NCI-H1694 treated with DMSO at 0.1 percent for 48 hours (cell line): ENCODE measurements at places on chromosomes 2 and 18.

DNA sequence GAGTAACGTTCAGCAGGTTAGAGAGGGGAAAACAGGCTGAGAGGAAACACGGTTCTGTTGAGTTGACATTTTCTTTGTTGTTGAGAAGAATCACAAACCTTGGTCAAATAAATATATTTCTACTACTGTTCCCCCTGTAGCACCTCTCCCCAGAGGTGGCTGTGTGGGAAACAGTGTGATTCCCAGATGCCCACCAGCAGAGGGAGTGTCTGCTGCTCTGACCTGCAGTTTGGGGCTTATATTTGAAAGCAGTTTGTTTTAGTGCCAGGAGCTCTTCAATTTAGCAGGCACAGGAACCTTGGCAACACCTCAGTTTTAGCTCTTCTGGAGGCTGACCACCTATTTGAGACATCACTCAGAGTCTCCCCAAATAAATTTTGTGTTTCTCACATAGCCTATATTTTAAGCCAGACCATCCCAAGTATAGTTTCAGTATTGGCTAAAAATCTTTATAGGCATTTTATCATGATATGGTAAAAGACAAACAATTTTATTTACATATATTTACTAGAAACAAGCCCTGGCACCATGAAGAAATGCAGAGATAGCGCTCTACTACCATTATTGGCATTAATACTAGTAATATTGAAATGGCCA is 75.7 kb downstream of the PIK3C3 start:
- DNase-seq, result peak; percentile 22

- no peak for DNase-seq
Measured at GRCh38 chr2:148965623-148966437, 72.7 kb upstream of the LYPD6B start.

DNA sequence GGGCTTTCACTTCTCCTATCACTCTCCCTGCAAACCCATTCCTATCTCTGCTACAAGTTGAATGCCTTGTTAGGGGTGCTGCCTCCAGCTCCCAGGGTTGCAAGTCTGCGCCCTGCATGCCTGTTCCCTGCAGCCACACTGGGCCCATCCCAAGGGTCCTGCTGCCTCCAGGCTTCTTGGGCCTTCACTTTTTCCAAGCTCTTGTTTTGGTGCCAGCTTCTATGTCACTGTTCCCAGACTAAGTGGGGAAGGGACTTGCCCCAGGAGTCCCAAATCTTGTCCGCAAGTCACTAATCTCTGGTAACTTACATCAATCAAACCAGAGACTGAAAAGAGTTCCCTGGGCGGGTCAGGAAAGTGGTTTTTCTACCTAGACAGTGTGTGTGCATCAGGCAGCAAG is 65.4 kb downstream of the ZCCHC2 start:
- no peak for DNase-seq

DNA sequence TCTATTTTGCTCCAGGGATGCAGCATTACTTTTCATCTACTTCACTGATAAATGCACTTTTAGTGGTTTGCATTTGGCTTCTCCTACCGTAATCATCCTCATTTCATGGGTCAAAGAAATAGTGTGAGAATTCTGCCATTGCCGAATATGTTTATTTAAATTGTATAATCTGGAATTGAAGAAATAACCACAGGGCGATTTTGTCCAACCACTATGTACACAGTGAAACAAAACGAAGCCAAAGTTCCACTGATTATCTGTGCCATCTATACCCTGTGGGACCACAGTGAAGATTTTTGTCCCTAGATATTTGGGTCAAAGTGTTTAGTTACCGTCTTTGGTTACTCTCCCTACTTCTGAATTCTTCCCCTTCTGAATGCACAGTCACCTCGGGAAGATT is 888.6 kb upstream of the NRXN1 start:
- DNase-seq, result no peak

DNA sequence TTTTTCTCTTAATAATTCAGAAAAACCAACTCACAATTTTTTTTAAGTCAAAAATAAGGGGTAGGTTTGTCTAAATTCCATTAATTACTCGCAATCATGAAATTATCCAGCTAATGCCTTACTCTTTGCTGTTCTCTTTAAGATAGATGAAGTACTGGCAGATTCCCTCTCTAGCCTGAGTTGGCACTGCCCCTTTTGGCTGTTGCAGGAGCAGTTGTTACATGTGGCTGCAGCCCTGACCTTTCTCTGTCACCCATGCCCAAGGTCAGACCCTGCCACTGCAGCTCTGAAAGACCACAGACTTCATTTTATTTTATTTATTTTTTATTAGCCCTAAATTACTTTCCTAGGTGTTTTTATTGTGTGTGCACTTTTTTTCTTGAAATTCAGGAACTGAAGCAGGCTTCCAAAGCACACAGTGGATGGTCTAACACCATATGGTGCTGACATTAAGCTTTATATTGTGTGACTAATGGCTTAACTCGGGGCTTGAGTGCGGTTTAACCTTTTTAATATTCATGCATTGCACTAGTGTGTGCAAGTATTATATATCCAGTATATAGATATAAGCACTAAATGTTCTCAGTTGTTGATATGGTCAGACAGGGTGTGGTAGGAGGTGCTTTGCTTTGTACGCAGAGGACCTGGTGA is 313.0 kb downstream of the CDH2 start:
- peak; percentile 68 for DNase-seq

DNA sequence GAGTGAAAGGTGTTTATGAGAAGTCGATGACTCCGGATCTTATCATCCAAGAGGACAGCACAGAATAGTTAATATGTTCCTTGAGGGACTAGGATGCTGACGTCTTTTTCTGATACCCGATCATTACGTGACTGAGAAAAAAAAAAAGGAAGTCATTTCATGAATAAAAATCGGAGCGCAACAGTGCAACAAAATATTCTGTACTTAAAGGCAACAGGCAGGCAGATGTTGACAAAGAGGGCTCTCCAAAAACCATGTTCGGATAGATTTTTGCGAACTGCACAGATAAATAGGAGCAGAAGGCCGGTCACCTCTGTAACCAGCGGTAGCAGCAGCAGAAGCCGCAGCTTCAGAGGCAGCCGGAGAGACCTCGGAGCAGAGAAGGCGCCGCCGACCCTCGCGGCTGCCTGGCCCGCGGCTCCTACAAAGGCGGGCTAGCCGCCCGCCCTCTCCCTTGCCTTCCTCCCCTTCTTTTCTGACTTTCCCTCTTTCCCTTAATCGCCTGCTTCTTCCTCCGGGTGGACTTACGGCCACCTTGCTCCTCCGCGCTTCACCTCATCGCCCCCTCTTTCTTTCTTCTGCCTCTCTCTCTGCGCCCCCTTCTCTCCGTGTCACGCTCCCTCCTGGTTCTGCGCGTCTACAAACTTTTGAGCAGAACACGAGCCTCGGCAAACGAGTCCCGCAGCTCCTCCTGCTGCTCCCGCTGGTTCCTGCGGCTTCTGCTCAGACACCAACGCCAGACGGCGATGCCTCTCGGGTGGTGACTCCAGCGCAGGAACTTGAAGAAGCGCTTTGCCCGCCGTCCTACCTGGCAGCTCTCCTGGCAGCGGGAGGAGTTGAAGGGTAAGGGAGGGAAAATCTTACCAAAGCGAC is at the start of gene ADCYAP1:
Gene ADCYAP1 (plus strand): TSS at position 654 of the 873 bp plus-strand sequence. CDS start 516 bp downstream, outside the sequence.
- peak; percentile 7 for DNase-seq

DNA sequence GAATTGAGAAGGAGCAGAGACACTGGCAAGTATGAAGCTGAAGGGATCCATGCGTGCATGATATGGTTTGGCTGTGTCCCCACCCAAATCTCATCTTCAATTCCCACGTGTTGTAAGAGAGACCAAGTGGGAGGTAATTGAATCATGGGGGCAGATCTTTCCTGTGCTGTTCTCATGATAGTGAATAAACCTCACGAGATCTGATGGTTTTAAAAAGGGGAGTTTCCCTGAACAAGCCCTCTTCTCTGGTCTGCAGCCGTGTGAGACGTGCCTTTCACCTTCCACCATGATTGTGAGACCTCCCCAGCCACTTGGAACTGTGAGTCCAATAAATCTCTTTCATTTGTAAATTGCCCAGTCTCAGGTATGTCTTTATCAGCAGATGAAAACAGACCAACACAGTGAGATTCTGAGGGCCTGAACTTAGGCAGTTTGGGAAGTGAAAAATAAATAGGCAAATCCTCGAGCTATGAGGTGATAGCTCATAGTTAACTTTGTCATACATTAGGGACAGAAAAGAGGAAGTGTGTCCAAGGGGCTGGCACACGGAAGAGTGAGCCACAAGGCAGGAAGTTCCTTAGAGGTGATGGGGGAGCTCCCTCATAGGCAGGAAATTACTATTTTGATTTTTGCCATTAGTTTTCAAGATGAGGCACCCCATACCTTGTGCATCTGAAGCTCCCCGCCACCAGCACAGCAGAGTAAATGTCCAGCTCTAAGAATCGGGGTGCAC is 658.8 kb upstream of the ID2 start:
- no peak for DNase-seq

DNA sequence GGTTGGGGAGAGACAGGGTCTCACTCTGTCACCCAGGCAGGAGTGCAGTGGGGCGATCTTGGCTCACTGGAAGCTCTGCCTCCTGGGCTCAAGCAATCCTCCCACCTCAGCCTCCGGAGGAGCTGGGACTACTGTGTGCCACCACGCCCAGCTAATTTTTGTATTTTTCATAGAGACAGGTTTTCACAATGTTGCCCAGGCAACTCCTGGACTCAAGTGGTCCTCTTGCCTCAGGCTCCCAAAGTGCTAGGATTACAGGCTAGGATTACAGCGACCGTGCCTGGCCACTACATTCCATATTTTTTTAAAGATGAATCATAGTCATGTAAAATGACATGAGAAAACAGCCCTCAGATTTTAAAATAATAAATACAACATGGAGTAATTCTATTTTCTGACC is 32.3 kb downstream of the CWC22 start:
- no peak for DNase-seq

GRCh38 chr2:168607992-168608391 is 151.9 kb downstream of the CERS6 start:
- DNase-seq, result no peak

GRCh38 chr2:83340424-83340823 is 1118.7 kb downstream of the SUCLG1 start:
- DNase-seq, result peak; percentile 9

- no peak for DNase-seq
Measured at GRCh38 chr2:181183878-181184542, 203.6 kb downstream of the UBE2E3 start.

- DNase-seq, result no peak
Measured at GRCh38 chr2:24543252-24543651, 52.2 kb downstream of the NCOA1 start.

GRCh38 chr2:38815936-38816335 is 37.9 kb downstream of the GEMIN6 start:
- no peak for DNase-seq

DNA sequence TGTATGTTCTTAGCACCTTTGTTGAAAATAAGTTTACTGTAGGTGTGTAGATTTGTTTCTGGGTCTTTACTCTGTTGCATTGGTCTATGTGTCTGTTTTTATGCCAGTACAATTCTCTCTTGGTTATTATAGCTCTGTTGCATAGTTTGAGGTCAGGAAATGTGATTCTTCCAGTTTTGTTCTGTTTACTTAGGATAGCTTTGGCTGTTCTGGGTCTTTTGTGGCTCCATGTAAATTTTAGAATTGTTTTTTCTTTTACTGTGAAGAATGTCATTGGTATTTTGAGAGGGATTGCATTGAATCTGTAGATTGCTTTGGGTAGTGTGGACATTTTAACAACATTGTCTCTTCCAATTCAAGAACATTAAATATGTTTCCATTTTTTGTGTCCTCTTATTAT is 69.1 kb downstream of the ANKRD62 start:
- no peak for DNase-seq

DNA sequence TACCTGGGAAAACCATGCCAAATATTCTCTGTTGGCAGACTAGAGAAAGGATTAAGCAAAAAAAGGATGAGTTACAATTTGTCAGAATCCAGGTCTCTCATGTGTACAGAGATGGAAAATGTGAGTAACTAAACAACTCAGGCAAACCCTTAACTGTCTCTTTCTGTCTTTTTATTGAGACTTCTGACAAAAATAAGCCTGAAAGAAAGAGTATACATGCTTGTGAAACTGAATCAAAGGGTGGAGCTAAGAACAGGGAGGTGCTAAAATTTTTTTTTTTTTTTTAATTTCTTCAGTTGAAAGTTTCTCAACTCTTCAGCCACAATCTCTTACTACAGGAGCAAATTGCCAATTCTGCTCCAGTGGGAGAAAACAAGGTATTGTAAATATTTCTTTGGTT is at the start of gene SERPINB10:
Gene SERPINB10 (plus strand): TSS at position 295 of the 400 bp plus-strand sequence. CDS start 7,553 bp downstream, outside the sequence.
- no peak for DNase-seq

DNA sequence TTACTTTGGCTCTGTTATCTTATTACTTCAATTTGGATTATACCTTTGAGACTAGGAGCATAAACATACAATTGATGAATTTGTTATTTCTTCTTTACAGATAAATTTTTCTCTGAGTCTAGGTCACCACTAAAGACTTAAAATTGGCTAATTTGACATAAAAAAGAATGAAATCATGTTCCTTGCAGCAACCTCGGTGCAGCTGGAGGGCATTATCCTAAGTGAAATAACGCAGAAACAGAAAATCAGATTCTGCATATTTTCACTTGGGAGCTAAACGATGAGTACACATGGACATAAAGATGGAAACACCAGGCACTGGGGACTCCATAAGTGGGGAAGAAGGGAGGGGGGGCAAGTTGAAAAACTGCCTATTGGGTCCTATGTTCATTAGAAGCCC is 172.8 kb upstream of the SESTD1 start:
- no peak for DNase-seq

DNA sequence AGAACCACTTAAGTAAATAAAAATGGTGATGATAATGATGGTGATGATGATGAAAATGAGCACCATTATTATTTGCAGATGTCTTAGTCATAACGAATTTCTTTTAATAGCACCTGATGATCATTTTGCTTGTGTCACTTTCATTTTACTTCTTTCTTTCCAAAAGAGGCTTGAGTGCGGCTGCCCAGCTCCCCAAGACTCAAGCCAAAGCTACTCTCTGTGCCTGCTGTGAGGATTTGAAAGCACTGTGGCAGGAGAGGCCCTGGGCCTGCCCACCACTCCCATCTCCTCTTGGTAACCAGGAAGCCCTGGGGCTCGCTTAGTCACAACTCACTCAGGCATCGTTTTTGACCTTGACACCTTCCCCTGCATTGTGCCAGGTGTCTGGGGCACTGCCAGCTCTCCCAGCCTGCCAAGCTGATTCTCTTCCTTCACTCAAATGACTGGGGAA is 41.2 kb downstream of the RPL37A start:
- peak; percentile 40 for DNase-seq

DNA sequence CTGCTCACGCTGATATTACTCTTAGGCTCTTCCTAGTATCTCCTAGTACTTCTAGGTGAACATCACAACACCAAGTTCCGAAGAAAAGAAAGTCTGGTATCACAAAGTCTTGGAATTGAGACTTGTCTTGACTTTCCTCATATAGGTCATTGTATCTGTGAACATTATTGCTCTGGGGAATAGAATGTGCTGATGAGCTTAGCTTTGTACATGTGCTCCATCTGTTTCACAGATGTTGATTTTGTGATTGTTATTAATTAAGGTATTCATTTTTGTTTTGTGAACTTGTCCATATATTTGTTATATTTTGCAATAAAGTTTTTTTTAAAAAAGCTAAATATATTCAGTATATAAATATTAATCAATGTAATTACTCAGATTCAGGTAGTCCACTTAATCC is 111.7 kb downstream of the BABAM2 start:
- no peak for DNase-seq
